ENCODE measurements at places on chromosomes 2 and 18. TPM values are rescaled to one million over a fixed set of nuclear protein-coding genes. Genes with fewer than 3 reads are reported as not detected.

- peak; percentile 55 for DNase-seq
Measured at GRCh38 chr2:239465017-239466001, 64.5 kb upstream of the HDAC4 start.

DNA sequence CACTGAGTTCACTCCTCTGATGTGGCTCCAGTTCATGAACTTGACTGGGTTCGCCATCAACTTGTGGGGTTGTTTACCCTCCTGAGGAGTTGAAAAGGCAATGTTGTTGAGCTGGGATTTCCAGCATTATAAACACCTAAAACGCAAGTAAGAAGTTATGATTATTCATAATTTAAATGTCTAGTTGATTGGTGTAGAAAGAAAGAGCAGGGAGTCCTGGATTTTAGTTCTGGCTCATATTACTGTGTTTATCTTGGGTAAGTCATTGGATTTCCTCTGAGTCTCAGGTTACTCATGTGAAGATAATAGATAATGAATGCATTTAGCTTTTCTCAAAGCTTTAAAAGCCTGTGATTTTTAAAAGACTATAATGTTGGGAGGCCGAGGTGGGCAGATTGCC is 438.0 kb upstream of the CDH20 start:
- no peak for DNase-seq

GRCh38 chr2:235529621-235530020 is 35.8 kb downstream of the AGAP1 start:
- DNase-seq, result no peak

- no peak for DNase-seq
Measured at GRCh38 chr2:190887089-190887488, 6.5 kb downstream of the GLS start.

GRCh38 chr2:196515051-196515450 is 124.5 kb upstream of the CCDC150 start:
- DNase-seq, result no peak

Gene SPP2
- total RNA-seq, result 76.4 TPM

Gene ARL4C
- total RNA-seq, result 3.0 TPM

Gene RTP5
- not detected for total RNA-seq

Gene LONRF2
- 0.68 TPM for total RNA-seq
